Right ventricle myocardium inferior (tissue), 1 donor: ENCODE measurements at places on chromosomes 2 and 18.

GRCh38 chr2:212088353-212088752, 450.2 kb downstream of the ERBB4 start:
- DNase-seq, result no peak

DNA sequence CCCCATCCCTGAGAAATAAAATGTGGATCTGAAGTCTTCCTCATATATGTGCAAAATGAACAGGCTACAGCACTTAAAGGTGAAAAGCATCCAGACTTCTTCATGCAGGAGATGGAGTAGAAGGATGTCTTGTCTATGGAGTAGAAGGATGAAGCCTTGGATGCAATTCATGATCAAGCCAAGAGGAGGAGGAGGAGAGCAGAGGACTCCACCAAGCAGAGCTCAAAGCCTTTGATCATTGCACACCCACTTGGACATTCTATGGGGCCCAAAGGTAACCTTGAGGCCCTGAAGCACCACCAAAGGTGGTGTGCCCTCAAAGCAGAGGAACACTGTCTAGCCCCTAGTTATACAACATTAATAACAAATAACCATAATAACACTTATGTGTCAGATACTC, 17.3 kb downstream of the ACMSD start:
- DNase-seq, result no peak

DNA sequence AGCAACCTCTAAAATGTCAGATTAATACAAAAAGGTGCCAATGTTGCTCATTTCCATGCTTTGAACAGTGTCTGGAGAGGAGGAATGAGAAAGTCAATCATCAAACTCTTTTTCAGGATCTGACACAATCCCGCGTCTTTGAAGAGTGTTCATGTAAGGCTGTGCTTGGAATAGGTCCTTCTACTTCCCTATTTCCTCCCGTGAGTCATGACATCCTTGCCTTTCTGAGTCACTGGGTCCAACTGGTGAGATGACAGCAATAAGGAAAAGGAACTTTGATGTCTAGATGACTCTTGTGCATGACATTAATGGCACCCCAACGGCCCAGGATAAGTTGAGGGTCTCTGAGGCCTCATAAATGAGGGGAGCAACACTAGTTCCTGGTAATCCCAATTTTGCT, 109.0 kb upstream of the CELF4 start:
- no peak for DNase-seq

DNA sequence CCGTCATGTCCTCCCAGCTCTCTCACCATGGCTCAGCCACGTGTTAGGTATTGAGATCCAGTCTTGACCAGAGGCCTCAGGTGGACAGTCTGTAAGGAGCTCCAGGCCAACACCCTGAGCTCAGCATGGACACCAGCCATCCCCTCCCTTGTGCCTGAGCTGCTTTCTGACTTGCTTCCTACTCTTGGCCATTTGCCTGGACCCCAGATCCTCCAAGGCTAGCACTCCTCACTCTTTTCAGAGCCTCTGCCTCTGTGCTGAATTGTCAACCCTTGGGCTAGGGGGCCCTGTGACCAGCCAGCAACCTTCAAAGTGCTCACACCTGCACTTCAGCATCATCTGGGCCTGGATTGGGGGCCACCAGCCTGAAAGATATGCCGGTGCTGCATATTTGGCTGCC, 46.6 kb downstream of the PAX8 start:
- DNase-seq, result no peak

DNA sequence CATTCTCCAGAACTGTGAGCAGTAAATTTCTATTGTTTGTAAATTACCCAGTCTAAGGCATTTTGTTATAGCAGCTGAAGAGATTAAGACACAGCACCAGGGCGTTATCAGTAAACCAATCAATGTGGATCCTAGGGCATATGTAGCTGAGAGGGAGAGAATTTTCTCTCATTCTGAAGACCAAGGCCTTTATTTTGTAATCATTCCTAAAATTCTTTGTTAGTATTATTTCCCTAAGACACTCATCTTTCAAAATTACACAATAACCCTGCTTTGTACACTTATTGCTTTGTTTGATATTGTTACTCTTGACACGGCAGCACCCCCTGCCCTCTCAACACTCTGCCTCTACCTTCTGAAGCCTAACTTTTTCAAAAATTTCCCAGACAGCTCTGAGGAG, 419.1 kb downstream of the SLC4A3 start:
- no peak for DNase-seq

DNA sequence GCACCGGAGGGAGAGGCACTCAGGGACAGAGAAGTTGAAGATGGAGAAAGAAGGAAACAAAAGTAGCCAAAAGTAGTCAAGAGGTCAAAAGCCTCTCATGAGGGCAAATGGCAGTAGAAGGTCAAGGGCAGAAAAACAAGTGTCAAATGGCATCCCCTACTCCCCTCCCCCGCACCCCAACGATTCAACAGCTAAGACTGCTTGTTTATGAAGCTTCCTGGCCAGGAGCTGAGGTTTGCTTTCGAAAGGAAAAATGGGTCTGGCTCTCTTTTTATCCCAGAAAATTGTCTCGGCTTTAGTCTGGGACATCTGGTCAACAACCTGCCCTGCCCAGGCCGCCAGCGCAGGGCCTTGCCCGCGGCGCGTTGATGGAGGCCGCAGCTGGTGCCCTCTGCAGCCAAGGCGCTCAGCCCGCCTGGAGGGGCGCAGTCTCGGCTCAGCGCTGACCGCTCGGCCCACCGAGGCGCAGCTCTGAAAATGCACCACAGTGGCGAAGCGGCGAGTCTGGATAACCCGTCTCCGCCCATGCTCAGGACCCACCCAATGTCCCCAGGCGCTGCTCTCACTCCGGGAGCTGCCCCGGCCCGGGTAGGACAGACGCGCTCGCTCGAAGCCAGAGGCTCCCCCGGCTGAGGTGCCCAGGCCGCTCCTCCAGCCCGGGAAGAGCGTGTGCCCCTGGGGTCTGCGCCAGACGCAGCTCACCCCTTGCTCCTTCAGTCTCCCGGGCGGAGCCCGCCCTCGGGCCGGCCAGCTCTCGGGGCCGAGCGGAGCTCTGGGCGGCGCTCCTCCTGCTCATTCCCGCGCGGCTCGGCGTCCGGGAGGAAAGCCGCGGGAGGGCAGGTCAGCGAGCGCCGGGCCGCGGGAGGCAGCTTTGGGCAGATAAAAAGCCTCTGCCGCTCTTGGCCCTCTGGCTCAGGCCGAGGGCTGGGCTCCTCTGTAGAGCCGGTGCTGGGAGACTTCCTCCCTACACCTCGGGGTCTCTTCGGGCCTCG, 1.8 kb upstream of the TBR1 start:
- DNase-seq, result no peak

DNA sequence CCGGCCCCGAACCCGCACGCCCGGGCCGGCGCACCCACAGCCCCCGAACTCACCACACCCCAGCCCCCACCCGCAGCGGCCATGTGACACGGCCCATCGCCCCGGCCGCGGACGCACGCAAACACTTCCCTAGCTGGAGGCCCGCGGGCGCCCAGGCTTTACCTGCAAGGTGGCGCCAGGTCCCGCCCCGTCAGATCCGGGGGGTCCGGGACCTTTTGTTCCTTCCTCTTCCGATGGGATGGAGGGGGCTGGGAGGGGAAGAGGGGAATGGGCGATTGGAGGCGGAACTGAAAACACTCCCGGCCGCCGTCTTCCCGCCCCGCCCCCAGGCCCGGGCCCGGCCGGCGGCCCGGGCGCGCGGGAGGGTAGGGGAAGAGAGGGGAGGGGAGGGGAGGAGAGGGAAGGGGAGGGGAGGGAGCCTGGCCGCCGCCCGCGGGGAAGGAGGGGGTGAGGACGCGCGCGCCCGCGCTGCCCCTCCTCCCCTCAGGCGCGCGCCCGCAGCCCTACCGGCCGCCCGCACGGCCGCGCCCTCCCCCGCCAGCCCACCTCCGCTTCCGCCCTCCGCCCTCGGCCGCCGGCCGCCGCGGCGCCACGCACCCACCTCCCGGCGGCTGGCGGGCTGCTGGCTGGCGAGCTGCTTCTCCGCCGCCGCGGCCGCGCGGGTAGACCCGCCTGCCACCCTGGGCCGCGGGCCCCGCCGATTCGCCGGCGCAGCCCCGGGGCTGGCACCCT, at the start of gene SMAD2:
TSS of gene SMAD2 (minus strand) at position 461 of the 732 bp plus-strand sequence. CDS start 33,903 bp downstream, outside the sequence.
- DNase-seq, result peak; percentile 93

GRCh38 chr2:52017646-52018235, 985.8 kb upstream of the NRXN1 start:
- no peak for DNase-seq

- no peak for DNase-seq
These were observed 323.2 kb downstream of the RAD51AP2 start for GRCh38 chr2:17195016-17195415.

GRCh38 chr2:10405448-10405847, 42.7 kb downstream of the ODC1 start:
- DNase-seq, result no peak

DNA sequence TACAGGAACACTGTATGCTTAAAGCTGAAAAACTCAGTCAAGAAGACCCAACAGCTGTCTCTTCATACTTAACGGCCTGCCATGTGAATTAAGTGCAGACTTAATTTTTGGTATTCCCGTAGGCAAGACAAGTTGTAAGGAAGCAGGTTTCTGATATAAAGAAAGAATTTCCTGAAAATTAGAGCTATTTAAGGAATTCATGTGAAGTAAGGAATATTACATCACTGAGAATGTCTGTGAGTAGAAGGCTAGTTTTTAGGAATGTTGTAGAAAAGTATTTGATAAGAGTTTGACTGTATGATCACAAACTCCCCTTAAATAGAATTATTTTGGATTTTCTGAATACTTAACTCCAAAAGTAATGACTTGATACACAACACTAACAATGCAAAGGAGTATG, 51.0 kb downstream of the WDR33 start:
- DNase-seq, result no peak

DNA sequence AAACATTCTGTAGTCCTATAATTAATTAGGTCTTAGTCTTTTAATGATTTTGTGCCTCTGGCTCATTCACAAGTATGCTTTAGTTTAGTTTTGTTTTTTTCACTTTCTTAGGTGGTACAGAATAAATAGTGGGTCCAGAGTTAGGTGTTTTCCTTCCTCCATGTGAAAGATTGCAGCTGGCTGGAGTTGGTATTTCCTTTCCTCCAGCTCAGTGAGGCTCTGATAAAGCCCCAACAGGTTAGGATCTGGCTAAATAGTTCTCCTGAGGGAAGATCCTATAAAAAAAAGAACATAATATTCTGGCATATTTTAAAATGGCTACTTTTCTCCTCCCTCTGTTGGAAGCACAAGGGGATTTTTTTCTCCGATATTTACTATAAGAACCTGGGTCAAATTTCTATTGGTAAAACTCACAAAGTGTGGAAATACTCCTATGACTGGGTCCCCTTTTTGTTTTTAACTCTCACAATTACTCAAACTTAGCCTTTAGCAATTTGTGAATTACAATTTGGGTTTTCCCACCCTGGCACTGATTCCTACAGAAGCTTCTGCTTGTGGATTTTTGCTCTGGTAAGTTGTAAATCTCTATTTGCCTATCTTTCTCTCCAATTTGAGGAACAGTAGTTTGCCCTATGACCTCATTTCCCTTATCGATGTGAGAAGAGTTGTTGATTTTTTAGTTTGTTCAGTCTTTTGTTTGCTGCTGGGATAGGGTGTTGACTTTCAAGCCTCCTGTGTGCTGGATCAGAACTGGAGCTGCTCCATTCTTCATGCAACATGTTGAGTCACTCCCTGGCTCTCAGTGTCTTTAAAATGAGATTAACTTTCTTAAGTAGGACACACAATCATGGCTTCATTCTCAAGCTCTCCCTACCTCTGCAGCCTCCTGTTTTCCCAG, 500.9 kb downstream of the RNF144A start:
- DNase-seq, result no peak

DNA sequence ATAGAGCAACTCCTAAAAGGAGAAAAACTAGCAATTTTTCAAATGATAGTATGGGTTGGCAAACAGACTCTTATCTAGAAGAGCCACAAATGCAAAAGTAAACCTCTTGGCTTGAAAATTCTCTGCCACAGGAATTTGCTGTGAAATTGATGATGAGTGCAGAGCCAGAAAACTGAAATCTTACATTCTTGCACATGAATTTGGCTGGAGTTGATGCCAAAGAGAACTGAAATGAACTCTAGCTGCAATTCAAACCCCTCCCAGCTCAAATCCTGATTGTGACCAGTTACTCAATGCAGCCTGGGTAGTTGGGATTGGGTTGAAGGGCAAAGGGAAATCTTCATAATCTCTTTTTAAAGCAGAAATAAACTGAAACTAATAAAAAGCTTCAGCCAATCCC, 266.6 kb downstream of the PDE11A start:
- no peak for DNase-seq

DNA sequence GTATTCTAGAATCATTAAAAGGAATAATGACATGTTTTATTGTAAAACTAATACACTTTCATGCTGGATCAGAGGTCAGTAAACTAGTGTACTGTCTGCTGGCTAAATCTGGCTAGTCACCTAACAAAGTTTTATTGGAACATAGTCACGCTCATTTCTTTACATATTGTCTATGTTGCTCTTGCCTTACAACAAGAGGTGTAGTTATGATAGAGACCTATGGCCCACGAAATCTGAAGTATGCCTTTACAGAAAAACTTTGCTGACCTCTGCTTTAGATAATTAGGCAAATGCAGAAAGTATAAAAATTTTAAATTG, 29.9 kb upstream of the SCYGR2 start:
- DNase-seq, result no peak

DNA sequence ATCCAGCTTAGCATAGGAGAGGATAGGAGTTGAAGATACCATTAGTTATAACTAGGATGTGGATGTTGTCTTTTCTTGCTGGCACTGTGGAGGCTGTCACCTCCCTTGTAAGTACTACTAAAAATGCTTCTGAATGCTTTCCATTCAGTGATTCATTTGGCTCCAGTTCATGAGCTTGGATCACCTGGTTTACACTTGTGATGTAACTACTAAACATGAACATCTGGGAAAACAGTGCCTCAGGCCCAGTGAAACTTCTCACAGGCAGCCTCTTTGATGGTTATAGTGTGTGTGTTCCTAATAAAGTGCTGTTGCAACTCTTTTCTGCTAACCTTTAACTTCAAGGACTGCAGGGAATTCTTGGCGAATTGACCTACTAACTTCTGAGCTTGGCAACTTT, 13.0 kb upstream of the SLC9A2 start:
- no peak for DNase-seq

DNA sequence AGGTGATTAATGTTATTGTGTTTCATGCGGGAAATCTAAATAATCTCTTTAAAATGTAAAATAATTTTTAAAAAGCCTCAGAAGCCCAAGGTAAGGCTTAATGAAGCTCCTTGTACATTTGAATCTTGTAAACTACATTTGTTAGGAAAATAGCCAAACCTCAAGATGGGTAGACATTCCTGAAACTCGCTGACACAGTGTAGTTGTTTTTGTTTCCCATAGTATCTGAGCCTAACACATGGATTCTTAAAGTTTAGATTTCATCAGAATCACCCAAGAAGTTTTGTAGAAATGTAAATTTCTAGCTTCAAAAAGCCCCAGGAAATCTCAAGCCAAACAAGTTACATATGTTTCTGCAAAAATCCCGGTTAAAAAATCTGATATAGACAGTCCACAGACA, 1221.1 kb upstream of the ACVR2A start:
- no peak for DNase-seq

- no peak for DNase-seq
These were observed 7.7 kb downstream of the CD28 start for GRCh38 chr2:203714112-203714511.

DNA sequence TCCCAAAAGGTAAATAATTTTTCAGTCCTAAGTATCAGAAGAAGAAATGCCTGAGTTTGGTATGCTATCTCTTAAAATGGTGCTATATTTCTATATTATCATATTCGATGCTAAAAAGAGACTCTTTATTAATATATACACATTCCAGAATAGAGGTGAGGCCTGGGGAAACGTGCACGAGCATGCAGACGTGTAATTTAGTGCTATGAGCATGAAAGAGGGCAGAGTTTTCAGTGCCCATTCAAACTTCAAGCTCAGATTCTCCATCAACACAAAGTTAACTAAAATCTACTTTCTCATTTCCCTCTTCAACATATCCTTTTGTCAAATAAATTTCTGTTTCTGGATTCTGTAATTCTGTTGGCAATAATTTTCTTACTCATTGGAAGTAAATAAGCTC, 5.7 kb upstream of the COBLL1 start:
- DNase-seq, result no peak
